ENCODE measurements at places on chromosomes 11 and 22.

GRCh38 chr11:130476200-130476921, 27.9 kb downstream of the ADAMTS15 start:
- H3K4me3 ChIP-seq = no peak overlapping the region
- no peaks in the 10 kb centered on the region for H3K27me3 ChIP-seq
- no peaks in the 10 kb centered on the region for H3K36me3 ChIP-seq
- H3K4me1 ChIP-seq = no peaks in the 10 kb centered on the region

GRCh38 chr11:106278391-106278790, 200.9 kb downstream of the AASDHPPT start:
- DNase-seq = no peak
- H3K27ac ChIP-seq = no peak overlapping the region
- H3K4me1 ChIP-seq = no peaks in the 10 kb centered on the region
- H3K27me3 ChIP-seq = no peaks in the 10 kb centered on the region

DNA sequence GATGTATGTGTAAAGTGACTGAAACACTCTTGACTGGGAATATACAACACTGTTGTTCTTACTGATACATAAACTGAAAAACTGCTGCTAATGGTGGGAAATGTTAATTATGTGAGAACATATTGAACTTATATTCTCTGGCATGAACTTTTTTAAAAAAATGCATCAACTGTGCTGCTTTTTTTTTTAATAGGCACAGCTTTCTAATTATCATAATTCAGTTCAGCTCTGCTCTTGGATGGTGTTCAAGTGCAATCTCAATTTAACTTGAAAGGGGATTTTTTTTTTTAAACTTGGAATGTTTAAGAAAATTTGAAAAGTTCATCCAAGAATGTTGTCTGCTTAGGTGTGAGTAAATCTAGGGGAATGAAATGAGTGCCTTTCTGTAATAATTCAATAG, 5.2 kb downstream of the TEAD1 start:
- H3K4me3 ChIP-seq = no peak overlapping the region
- no peak overlapping the region for H3K27ac ChIP-seq
- H3K27me3 ChIP-seq = peaks cover 98% of the 10 kb centered on the region
- H3K4me1 ChIP-seq = peaks cover 3% of the 10 kb centered on the region
- H3K36me3 ChIP-seq = no peaks in the 10 kb centered on the region

DNA sequence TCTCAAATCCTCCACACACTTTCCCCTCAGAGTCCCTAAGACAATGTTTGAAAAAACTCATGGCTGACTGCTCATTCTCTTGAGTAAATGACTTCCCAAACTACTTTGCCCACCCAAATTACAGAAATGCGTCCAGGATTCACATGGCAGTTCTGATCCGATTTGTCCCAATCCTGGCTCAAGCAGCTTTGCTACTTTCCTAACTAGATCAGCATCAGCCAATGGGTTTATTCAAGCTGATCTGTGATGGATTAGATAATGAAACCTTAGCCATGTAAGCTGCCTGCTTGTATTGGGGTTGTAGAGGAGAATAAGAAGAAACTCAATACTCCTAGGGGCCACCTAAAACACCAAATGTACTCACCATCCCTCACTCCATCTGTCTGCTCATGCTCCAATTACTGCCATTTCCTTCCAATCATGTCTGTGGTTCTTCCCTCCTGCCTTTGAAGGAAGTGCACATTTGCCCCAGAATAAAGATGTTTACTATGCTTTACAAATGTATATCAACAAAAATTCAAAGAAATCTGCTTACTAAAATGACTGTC, 6.9 kb downstream of the RBFOX2 start:
- no peak for DNase-seq
- H3K36me3 ChIP-seq = no peaks in the 10 kb centered on the region
- no peak overlapping the region for H3K4me3 ChIP-seq
- H3K27ac ChIP-seq = no peak overlapping the region
- peaks cover 38% of the 10 kb centered on the region for H3K4me1 ChIP-seq

- no peak for DNase-seq
- H3K27me3 ChIP-seq = peaks cover 5% of the 10 kb centered on the region
- H3K36me3 ChIP-seq = no peaks in the 10 kb centered on the region
Observed at GRCh38 chr11:70019576-70020011, 58.5 kb upstream of the ANO1 start.

GRCh38 chr11:65611758-65612603, 2.0 kb downstream of the MAP3K11 start:
- H3K27me3 ChIP-seq = no peaks in the 10 kb centered on the region
- peaks cover 55% of the 10 kb centered on the region for H3K4me1 ChIP-seq
- no peak for DNase-seq
- peak overlapping the region; percentile 82 for H3K27ac ChIP-seq

GRCh38 chr11:10050561-10050960, 243.5 kb downstream of the SBF2 start:
- no peak overlapping the region for H3K27ac ChIP-seq
- H3K27me3 ChIP-seq = no peaks in the 10 kb centered on the region
- H3K4me1 ChIP-seq = peaks cover 6% of the 10 kb centered on the region
- no peaks in the 10 kb centered on the region for H3K36me3 ChIP-seq

- no peaks in the 10 kb centered on the region for H3K4me1 ChIP-seq
- H3K27me3 ChIP-seq = no peaks in the 10 kb centered on the region
- no peak for DNase-seq
- no peaks in the 10 kb centered on the region for H3K36me3 ChIP-seq
Observed at GRCh38 chr11:17845431-17845881, 110.9 kb downstream of the KCNC1 start.

GRCh38 chr11:78030429-78031325, 7.6 kb upstream of the KCTD14 start:
- peak; percentile 89 for DNase-seq
- H3K4me1 ChIP-seq = no peaks in the 10 kb centered on the region
- no peaks in the 10 kb centered on the region for H3K27me3 ChIP-seq
- no peak overlapping the region for H3K4me3 ChIP-seq
- H3K27ac ChIP-seq = peak overlapping the region; percentile 72
- no peaks in the 10 kb centered on the region for H3K36me3 ChIP-seq

DNA sequence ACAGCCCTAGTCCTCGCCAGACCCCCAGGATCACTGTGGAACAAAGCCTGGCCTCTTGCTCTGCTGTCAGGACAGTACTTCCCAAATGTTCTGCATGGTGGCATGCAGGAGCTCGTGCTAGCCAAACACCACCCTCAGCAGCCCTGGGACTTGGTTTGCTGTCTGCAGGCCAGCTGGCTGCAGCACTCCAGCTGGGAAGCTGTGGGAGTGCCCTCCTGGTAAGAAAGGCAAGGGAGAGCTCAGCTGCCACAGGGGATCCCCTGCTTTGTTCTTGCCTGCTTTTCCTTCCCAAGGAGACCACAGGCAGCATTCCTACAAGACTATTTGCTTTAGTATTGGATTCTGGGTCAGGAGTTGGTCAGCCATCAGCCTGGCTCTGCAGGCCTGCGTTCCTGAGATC, 27.9 kb downstream of the TCIRG1 start:
- DNase-seq = no peak
- H3K36me3 ChIP-seq = peaks cover 55% of the 10 kb centered on the region
- H3K4me3 ChIP-seq = no peak overlapping the region
- no peaks in the 10 kb centered on the region for H3K27me3 ChIP-seq

- H3K36me3 ChIP-seq = no peaks in the 10 kb centered on the region
- no peak for DNase-seq
- H3K27ac ChIP-seq = no peak overlapping the region
- H3K4me3 ChIP-seq = no peak overlapping the region
Observed at GRCh38 chr11:75184757-75185425, 34.0 kb downstream of the SLCO2B1 start.

- no peak overlapping the region for H3K27ac ChIP-seq
- no peaks in the 10 kb centered on the region for H3K27me3 ChIP-seq
- DNase-seq = no peak
- H3K4me3 ChIP-seq = no peak overlapping the region
- peaks cover 12% of the 10 kb centered on the region for H3K4me1 ChIP-seq
- no peaks in the 10 kb centered on the region for H3K36me3 ChIP-seq
Observed at GRCh38 chr11:69578167-69578566, 62.8 kb upstream of the CCND1 start.

DNA sequence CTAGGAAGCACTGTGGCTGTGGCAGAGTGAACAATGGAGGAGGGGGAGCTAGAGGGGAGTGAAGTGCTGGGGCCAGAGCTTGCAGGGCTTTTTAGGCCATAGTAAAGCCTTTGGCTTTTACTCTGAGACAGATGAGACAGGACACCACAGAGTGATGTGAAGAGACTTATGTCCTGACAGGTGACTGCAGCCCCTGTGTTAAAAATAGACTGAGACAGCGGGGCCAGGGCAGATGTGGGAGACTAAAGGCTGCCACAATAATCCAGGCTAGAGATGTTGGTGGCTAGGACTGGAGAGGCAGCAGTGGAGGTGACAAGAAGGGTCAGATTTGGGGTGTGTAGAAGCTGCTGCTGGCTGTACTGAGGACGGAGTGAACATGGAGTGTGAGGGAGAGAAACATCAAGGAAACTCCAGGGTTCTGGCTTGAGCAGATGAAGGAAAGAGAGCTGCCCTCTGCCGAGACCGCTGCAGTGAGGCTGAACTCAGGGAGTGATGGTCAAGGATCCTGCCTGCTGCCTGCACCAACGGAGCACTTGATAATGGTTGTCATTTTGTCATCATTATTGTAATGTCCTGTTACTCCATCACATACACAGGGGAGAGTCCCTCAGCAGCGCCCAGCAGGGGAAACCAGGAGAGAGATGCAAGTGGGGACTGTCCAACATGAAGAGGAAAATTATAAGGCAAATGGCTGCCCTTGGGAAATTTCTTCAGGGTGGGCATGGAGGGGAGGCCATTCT, 27.4 kb downstream of the SLC43A1 start:
- no peak overlapping the region for H3K4me3 ChIP-seq
- H3K4me1 ChIP-seq = peaks cover 31% of the 10 kb centered on the region
- H3K36me3 ChIP-seq = peaks cover 5% of the 10 kb centered on the region
- H3K27ac ChIP-seq = no peak overlapping the region
- H3K27me3 ChIP-seq = no peaks in the 10 kb centered on the region
- no peak for DNase-seq

DNA sequence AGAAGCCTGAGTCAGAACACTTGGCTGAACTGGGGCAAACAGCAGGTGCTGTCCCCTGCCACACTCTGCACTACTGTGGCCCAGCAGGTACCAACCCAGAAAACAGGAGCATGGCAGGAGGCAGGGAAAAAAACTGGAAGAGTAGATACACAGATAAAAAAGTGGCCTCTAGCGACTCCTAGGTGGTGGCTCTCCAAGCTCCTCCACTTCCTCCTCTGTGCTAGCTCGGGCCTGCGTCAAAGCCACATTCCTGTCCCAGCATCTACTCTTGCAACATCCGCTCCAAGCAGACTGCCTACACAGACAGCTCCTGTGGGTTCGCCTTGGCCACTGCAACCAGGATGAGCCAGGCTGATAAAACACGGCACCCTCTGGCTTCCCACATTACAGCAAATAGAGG, 6.9 kb downstream of the OR8B12 start:
- DNase-seq = peak; percentile 62
- no peaks in the 10 kb centered on the region for H3K27me3 ChIP-seq
- H3K4me3 ChIP-seq = no peak overlapping the region
- H3K27ac ChIP-seq = no peak overlapping the region

DNA sequence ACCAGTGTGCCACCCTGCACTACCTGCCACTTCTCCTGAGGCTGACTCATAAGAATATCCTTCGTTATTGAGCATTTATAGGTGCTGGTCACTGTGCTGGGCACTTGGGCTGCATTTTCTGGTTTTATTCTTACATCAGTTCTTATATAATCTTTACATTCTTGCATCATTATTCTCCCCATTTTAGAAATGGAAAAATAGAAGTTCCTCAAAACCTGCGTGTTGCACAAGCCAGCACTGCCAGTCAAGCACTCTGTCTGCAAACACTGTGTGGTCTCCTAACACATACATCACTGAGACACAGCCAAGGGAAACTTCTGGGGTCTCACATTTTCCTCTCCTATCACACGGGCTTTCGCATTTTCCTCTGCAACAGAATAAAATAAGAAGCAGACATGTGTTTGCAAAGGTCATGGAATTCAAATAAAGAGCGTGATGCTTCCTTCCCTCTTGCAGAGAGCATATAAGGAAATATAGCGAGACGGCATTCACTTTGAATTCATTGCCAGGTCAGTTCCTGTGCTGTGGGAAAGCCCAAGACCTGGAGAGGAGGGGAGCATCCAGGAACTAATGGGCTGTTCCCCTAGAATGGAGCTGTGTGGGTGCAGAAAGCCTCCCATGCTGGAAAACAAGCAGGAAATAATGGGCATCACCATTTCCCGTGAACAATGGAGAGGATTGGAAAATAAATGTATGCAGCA, 73.9 kb upstream of the SEZ6L start:
- no peaks in the 10 kb centered on the region for H3K4me1 ChIP-seq
- H3K27me3 ChIP-seq = peaks cover 14% of the 10 kb centered on the region
- DNase-seq = no peak
- H3K27ac ChIP-seq = no peak overlapping the region
- no peak overlapping the region for H3K4me3 ChIP-seq

DNA sequence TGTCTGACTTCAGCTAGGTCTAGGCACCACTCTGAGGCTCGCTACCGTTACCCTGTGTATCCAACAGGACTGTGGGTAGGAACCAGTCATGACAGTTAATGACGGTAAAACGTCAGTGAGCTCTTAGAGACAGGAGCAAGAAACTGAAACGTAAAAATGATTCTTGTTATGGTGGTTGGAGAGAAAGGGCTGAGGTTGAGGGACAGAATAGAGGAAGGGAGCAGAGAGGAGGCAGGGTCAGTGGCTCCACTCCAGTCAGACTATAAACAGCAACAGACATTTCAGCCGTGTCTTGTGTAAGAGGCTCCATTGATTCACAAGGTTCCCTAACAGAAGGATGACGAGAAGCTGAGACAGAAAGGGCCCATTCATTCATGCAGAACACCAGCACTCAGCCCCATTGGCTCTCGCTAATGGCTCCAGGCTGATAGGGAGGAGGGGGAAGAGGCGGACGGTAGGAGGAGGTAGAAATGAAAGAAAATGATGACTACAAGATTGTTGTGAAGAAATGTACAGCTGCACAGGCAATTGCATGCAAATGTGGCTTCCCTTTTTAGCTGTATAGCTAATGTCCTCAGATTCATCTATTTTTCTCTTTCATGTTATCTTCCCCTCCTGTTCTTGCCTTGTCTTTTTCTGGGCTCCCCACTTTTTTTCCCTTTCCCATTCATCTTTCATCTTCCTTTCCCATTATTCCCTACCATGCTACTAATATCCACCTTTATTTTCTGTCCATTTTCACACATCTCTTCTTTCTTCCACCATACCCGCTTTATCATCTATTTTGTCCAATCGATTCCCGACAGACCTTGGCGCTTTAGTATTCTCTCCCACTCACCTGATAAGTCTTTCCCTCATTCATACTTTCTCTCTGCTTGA, 34.3 kb downstream of the ETS1 start:
- H3K36me3 ChIP-seq = no peaks in the 10 kb centered on the region
- H3K27me3 ChIP-seq = no peaks in the 10 kb centered on the region
- no peak for DNase-seq
- no peak overlapping the region for H3K4me3 ChIP-seq
- peaks cover 29% of the 10 kb centered on the region for H3K4me1 ChIP-seq
- H3K27ac ChIP-seq = no peak overlapping the region

- no peaks in the 10 kb centered on the region for H3K36me3 ChIP-seq
- no peak for DNase-seq
- H3K4me1 ChIP-seq = no peaks in the 10 kb centered on the region
- no peak overlapping the region for H3K4me3 ChIP-seq
- H3K27ac ChIP-seq = no peak overlapping the region
Observed at GRCh38 chr22:33697640-33698039, 222.6 kb downstream of the LARGE1 start.

GRCh38 chr11:6746626-6747025, 25.1 kb downstream of the OR2AG2 start:
- H3K36me3 ChIP-seq = no peaks in the 10 kb centered on the region
- no peaks in the 10 kb centered on the region for H3K27me3 ChIP-seq
- peak overlapping the region; percentile 55 for H3K4me3 ChIP-seq
- peaks cover 35% of the 10 kb centered on the region for H3K4me1 ChIP-seq
- H3K27ac ChIP-seq = peak overlapping the region; percentile 82
